ENCODE measurements at places on chromosomes 3 and 15.

- DNase-seq: no peak
Measured at GRCh38 chr3:113008117-113008516, 17.3 kb downstream of the GTPBP8 start.

- DNase-seq: no peak
Measured at GRCh38 chr3:57434041-57434440, 110.1 kb downstream of the DNAH12 start.

DNA sequence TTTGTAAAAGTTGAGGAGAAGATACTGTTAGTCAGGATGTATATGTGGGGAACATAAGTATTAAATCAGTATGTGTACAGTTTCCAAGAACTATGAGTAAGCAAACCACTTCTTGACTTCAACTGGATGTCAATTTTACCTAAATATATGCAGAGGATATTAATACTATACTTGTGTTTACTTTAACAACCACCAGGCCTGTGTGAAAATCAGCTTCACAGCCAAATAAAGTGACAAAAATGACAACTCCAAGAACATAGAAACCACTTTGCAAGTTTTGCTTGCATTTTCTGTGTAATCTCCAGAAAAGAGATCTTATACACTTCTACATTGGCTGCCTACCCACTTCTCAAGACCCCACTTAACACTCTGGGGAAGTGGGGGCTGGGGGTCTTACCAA is 293.3 kb upstream of the RORA start:
- DNase-seq: no peak

- no peak for DNase-seq
Measured at GRCh38 chr3:152030320-152030719, 156.9 kb downstream of the SUCNR1 start.
